ENCODE measurements at places on chromosomes 3 and 15.

- DNase-seq = no peak
These were observed 91.1 kb upstream of the RGMA start for GRCh38 chr15:93180128-93180527.

DNA sequence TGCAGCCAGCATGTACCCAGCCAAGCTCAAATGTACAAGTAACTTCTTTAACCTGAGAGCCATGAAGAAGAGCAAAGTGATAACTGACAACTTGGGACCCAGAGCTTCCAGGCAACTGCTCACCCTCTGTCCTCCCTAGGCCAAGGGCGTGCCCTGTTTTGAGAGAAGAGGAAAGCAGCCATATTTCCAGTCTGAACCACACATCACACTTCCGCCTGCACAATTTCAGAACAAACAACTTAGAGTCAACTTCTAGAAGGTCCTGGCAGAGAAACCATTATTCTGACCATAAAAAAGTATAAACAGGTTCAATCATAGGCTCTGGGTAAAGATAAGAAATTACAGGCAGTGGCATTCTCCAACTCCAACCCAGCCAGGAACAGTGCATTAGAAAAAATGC lies 50.1 kb downstream of the ITGB5 start:
- DNase-seq = no peak

DNA sequence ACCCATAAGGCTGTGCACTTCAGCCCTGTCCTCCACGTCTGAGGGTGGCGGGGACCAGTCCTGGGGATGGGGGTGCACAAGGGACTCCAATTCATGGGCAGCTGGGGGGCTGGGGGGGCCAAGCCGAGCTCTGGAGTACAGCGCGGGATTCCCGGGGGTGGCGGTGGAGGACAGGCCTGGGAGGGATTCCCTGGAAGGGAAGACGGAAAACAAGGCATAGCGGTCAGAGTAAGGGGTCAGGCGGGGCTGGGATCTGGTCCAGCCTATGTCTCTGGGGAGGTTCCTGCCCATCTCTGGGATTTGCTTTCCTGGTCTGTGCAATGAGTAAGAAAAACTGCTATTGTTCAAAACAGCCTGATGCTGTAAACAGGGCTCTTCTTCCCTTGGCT lies 8.1 kb upstream of the IGDCC3 start:
- no peak for DNase-seq

DNA sequence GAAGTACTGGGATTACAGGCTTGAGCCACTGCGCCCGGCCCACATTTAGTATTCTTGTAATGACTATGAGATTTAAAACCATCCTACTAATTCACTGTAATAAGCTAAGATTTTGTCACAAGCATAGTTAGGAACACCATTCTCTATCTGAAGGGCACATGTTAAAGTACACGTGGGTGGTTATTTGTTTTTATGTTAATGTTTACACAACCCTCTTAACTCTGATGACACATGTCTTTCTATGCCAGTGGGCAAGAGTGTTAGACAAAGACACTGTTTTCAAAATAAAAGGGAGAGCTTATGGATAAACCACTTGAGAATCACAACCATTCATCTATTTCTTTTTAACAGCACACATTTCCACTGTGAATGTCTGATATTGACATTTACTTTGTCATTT lies 537.6 kb upstream of the IL12A start:
- peak; percentile 4 for DNase-seq

- no peak for DNase-seq
These were observed 248.8 kb upstream of the LYSMD4 start for GRCh38 chr15:99981839-99982658.

DNA sequence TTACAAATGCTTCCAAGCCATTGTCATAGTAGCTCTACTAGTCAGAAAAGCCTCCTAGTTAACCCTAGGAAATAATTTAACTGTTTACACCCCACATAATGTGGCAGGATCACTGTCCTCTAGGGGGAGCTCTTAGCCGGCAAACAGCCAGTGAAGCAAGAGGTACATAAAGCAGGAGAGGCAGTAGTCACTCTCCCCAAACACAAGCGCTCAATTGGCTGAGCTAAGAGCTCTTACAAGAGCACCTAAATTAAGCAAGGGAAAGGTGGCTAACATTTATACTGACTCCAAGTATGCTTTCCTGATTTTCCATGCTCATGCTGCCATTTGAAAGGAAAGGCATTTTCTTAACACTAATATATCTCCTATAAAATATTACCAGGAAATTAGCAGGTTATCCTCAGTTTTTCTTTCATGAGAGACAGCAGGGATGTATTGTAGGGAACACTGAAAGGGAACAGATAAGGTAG lies 37.6 kb downstream of the NCEH1 start:
- peak; percentile 35 for DNase-seq

- DNase-seq = no peak
These were observed 213.7 kb downstream of the PDCD6IP start for GRCh38 chr3:34012102-34012461.

- no peak for DNase-seq
These were observed 38.2 kb downstream of the TGFBR2 start for GRCh38 chr3:30644615-30645014.

DNA sequence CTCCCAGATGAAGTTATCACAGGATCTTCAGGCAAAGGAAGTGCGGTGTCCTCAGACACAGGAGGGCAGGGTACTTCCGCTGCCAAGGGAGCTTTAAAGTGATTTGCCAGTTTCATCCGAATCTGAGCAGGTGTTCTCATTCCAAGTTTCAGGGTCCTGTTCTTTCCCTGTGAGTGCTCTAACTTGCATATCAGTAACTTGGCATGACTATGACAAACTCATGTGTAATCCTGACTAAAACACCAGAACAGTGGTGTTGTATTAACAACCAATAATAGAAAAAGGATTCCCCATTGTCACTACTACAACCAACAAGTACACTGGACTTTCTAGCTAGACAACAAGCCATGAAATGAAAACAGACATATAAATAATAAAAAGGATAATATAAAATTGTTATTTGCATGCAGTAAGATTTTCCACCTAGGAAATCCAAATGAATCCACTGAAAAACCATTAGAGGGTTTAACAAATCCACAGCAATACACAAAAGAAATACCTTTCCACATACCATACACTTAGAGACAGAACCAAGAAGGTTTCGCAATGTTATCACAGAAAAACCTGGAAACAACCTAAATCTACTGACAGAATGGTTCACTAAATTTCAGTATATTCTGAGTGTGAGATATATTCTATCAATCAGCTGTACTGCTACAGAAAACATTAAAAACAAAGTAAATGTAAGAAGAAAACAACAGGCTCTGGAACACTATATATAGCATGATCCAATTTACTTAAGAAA lies 40.9 kb upstream of the RPL35A start:
- no peak for DNase-seq

- DNase-seq = no peak
These were observed 33.5 kb upstream of the TRAK1 start for GRCh38 chr3:42057561-42058211.

GRCh38 chr15:99452728-99453636 lies 112.8 kb upstream of the MEF2A start:
- no peak for DNase-seq

- no peak for DNase-seq
These were observed 99.7 kb upstream of the TLE3 start for GRCh38 chr15:70197318-70197944.

GRCh38 chr15:56752986-56753385 lies 19.7 kb upstream of the ZNF280D start:
- DNase-seq = no peak

DNA sequence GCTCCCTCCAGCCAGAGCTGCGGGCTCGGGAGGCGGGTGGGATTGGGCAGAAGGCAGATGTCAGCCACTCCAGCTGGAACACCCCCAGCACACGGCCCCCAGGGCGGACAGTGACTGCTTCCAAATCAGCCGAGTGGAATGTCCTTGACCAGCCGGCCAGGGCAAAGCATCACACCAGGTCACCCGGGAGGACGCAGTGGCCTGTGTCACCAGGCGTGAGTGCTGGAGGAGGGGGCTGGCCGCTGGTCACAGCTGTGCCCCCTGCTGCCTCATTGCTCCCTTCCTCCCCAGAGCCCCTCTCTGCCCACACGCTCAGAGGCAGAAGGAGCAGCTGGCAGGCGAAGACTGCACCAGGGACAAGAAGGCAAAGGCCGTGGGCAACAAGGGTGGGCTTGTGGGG lies 33.5 kb downstream of the NTRK3 start:
- no peak for DNase-seq

DNA sequence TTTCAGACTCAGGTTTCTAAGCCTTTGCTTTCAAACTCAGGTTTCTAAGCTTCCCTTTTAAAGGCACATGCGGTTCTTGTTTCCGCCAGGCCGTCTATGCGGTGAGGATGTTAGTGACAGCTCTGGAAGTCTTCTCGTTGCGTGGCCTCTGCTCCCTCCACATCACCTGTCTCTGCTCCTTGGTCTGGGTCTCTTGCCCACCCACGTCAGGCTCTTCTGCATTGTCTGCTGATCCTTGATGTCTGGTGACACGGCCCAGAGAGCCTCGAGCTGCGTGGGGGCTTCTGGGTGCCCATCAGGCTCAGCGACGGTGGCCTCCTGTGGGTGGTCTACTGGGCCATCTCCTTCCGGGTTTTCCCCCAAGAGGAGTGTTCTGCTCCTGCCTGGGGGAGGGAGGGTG lies 30.5 kb downstream of the KLF13 start:
- DNase-seq = no peak

DNA sequence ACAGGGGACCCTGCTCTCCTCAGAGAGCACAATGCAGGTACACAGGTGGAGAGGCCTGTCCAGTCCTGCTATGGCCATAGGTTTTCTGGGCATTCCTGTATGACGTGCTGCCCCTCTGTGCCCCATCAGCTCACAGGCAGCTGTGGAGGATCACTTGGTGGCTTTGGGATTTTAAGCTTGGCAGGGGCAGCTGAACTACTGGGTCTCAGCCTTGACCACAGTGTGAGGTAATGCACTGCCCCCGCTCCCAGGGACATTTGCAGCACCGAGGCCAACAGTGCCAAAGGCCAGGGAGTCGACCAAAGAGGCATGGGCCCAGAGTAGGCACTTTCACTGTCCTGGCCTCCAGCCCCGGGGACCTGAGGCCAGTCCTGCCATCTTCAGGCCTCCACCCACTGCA lies 46.2 kb downstream of the ZDHHC3 start:
- no peak for DNase-seq

DNA sequence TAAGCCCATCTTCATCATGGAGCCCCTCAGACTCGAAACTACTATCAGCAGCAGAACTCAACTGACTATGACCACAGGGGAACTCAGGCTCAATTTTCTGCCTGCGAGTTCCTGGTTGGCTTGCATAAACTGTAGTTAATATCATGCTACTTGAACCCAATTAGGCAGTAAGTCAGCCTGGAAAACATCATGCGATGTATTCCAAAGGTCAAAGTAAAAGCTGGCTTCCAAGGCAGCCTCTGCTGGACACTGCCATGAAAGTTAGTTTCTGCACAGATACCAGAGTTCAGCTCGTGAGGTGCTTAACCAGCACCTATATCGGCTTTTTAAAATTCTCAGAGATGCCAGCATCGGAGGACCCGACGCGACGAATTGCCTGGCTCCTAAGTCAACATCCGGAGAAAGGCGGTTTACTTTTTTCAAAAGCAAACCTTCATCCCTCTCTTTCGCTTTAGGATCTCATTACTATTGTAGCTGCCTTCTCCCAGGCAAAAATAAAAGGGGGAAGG lies 3.8 kb downstream of the ANP32A start:
- DNase-seq = no peak

DNA sequence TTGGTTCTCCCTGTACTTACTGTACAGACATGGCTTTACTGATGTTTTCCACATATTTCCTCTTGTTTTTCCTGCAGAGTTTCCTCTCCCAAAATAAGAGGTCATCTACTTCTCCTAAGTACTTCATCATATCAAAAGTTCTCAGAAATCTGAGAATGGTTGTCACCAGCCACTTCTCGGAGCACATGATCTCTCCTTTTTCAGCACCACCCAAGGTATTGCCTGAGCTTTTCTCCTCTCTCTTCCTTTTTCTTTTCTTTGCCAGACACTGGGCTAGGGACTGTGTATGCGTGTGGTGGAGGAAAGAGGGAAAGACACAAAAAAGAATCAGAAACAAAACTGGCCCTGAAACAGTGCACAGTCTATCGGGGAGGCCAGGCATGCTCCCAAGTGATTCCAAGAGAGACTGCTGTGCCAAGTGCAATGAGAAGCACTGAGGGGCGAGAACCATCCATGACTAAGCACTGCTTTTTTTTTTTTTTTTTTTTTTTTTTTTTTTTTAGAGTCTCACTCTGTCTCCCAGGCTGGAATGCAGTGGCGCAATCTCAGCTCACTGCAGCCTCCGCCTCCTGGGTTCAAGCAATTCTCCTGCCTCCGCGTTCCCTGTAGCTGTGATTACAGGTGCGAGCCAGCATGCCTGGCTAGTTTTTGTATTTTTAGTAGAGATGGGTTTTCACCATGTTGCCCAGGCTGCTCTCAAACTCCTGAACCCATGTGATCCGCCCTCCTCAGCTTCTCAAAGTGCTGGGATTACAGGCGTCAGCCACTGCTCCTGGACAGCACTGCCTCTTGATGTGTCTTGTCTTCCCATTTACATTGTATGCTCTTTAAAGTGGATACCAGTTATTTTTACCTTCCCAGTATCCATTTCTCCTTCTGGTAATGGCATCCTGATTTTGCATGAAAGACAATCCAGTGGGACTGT lies 194.0 kb upstream of the FEZF2 start:
- DNase-seq = no peak

DNA sequence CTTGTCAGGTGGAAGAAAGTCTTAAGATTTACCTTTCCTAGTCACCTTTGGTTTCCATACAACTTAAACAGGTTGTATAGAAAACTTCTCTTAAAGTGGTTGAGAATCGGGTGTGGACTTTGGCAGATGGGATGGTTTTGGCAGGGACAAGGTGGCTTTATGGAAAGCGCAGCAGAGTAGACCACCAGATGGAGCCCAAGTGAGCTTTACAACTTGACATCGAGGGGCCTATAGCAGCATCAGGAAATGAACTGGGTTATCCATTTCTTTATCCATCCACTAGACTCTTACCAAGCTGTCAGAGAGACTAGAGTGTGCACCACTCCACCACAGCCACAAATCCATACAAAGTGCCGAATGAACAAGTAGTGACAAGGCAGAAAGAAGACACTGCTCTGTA lies 85.3 kb upstream of the MBNL1 start:
- no peak for DNase-seq

DNA sequence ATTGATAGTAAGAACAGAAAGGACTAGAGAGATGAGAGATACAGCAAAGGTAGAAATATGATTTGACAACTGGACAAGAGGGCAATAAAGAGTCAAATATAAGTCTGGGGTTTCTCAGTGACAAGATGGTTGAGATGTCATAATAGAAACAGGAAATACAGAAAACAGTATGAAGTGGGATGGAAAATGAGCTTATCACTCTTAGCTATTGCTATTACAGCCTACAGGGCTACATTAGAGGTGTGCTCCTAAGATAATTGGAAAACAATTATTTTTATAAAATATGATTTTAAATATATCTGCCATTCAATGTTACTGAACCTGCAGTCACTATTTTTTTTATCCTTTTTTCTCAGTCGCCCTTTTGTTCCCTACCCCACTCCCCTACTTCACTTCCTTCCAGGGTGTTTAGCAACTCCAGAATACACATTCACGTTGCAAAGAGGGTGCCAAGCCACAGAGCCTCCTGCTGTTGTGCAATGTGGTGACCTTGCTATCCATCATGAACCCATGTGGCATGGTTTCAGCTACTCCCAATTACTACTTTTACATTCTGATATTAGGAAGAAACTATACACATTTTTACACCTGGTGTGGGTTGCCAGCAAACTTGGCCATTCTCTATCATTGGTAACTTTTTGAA lies 6.0 kb downstream of the NRG4 start:
- DNase-seq = no peak

Measured in NCI-H510A (cell line).